T-helper 2 cell treated with Interferon-gamma antibody and Interleukin-4, amounts not matched to agents 5 μg/mL and 100 μg/mL, for 36 hours (primary cell): ENCODE measurements at places on chromosomes 1 and 21.

DNA sequence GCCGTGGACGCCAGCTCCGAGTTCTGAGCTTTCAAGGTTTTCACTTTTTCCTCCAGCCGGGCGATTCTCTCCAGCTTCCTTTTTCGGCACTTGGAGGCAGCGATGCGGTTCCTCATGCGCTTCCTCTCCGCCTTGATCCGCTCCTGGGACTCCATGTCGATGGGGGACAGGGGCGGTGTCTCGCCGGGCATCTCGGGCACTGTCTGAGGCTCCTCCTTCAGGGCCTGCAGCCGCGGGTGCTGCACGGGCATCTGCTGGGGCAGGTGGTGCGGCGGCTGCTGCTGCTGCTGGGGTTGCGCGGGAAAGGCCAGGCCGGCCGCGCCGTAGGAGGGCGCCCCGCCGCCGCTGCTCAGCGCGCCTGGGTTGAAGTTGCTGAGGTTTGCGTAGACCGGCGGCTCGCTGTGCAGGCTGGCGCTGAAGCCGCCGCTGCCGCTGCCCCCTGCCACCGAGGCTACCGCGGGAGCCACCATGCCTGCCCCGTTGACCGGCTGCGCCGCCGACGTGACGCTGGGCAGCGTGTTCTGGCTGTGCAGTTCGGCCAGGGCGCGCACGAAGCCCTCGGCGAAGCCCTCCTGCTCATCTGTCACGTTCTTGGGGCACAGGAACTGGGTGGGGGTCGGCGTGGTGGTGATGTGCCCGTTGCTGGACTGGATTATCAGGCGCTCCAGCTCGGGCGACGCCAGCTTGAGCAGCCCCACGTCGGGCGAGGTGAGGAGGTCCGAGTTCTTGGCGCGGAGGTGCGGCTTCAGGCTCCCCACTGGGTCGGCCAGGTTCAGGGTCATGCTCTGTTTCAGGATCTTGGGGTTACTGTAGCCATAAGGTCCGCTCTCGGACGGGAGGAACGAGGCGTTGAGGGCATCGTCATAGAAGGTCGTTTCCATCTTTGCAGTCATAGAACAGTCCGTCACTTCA, 1.4 kb downstream of the JUN start:
- peak; percentile 65 for DNase-seq

DNA sequence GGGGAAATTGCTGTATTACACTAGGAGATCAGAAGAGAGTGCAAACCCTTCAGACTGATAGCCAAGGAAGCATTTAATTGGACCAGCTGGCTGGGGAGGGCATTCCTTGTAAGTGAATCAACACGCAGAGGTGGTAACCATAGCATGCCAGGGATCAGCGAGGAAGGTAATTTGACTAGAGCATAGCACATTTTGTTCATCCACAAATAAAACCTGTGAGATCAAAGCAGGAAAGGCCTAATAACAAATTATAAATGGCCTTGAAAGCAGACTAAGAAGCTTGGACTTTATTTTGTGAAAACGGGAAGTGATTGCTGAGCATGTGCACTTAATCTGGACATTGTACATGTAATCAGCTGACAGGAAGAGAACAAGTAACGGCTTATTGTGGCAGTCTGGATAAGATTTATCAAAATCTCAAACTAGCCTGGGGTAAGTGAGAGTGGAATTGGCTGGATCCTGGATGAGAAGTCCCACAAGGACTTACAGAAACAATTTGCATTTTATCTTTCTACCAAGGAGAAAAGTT, 11.7 kb upstream of the CD55 start:
- DNase-seq: no peak

GRCh38 chr1:43454270-43455011, 710 bp upstream of the HYI start:
- DNase-seq: peak; percentile 75

DNA sequence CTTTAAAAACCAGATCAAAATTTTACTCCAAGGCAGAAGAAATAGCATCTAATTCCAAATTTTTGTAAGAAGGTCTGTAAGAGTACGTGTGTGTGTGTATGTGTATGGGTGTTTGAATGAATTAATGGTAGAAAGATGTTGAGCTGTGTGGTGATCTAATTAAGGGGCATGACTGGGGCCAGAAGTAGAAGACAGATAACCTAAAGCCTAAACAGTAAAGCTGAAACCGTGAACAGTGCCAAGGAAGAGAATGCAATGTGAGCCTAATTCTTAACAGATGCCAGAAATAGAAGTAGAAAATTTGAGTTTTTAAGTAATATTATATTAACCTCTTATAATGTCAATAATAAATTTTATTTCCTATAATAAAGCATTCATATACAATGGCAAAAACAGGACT, 38.2 kb downstream of the BRINP3 start:
- no peak for DNase-seq

DNA sequence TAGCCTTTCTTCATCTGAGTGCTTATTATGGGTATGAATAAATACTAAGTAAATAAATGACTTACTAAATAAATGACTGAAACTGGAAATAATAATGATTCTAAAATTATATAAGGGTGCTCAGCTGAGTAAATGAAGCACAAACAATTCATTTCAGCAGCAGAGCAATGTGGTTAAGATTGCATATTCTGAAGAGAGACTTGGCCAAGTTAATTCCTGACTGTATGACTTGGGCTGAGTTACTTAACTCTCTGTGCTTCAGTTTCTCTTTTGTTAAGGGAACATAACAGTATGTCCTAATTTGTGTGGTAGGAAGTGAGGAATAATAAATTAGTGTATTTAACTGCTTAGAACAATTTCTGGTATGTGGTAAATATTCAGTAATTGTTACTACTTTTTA, 19.1 kb downstream of the AGL start:
- DNase-seq: no peak

GRCh38 chr1:181184621-181185020, 96.1 kb downstream of the IER5 start:
- DNase-seq: no peak

- DNase-seq: no peak
Observed at GRCh38 chr1:115545791-115546733, 95.7 kb upstream of the VANGL1 start.

DNA sequence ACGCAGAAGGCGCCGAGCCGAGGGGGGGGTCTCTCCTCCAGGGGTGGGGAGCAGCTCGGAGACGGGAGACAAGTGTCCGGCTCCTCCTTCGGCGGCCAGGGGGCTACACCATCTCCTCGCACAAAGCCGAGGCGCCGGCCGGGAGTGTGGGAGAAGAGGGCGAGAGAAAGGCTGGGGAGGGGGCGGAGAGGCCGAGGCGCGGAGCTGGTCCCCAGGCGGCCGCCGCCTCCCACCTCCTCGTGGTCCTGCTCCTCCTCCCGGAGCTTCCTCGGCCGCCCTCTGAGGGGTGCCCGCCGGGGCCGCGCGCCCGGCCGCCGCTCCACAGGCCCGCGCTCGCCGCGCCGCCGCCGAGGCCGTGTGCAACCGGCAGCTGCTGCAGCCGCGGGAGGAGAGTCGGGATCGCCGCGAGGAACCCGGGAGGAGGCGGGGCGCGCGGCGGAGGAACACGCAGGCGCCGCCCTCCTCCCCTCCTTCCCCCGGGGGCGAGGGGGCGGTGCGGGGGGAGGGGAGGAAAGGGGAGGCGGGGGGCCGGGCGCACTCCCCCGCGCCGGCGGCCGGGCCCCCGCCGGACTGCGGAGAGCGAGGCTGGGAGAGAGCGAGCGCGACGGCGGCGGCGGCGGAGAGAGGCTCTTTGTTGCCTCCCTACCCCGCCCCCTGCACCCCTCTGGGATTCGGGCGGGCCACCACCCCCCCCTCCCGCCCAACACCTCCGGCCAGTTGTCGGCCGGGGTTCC, at the start of gene ENAH:
TSS of gene ENAH (minus strand) at position 395 of the 734 bp plus-strand sequence. CDS start 433 bp downstream, outside the sequence.
- peak; percentile 30 for DNase-seq

- no peak for DNase-seq
Observed at GRCh38 chr1:22521692-22522091, 41.6 kb upstream of the EPHA8 start.

DNA sequence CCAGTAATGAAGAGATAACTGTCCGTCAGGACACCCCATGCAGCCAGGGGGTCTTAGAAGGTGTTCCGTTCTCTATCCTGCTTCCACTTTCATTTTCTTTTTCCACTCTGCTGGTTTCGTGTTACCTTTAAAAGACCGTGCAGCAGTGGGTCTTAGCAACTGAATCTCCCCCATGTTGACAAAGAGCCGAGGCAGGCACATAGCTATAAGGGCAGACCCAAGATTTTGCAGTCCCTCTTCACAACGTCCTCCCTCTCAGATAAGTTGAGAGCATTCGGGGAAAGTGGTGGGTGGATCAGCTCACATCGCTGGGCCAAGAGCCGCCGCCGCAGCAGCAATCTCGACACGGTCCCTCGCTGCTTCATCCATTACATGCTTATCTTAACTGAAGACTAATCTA, 355.5 kb downstream of the LMO4 start:
- no peak for DNase-seq

GRCh38 chr1:204591473-204592090, 75.4 kb downstream of the MDM4 start:
- no peak for DNase-seq

GRCh38 chr1:92921031-92922023, 39.9 kb downstream of the DIPK1A start:
- DNase-seq: no peak

DNA sequence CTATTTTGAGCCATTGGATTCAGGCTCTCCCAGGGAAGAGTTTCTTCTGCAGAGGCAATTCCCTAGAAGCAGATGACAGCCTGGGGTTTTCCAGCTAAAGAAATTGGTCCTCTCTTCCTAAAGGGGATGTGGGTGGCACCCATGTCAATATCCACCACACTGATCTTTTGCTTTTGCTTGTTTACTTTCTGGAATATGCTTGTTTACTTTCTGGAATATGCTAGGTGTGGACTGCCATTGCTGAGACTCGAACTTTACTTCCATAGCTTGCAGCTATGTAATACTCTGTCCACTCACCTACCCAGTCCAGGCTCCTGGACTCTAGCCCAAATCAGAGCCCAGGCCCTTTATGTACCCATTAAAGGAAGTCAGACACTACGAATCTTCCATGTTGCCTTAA, 92.1 kb upstream of the SMYD2 start:
- DNase-seq: no peak

DNA sequence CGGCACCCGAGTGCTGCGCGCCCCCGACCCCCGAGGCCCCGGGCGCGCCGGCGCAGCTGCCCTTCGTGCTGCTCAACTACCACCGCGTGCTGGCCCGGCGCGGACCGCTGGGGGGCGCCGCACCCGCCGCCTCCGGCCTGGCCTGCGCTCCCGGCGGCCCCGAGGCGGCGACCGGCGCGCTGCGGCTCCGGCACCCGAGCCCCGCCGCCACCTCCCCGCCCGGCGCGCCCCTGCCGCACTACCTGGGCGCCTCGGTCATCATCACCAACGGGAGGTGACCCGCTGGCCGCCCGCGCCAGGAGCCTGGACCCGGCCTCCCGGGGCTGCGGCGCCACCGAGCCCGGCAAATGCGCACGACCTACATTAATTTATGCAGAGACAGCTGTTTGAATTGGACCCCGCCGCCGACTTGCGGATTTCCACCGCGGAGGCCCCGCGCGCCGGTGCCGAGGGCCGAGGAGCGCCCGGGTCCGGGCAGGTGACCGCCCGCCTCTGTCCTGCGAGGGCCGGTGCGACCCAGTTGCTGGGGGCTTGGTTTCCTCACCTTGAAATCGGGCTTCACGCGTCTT, 49.0 kb downstream of the SIM2 start:
- peak; percentile 37 for DNase-seq

DNA sequence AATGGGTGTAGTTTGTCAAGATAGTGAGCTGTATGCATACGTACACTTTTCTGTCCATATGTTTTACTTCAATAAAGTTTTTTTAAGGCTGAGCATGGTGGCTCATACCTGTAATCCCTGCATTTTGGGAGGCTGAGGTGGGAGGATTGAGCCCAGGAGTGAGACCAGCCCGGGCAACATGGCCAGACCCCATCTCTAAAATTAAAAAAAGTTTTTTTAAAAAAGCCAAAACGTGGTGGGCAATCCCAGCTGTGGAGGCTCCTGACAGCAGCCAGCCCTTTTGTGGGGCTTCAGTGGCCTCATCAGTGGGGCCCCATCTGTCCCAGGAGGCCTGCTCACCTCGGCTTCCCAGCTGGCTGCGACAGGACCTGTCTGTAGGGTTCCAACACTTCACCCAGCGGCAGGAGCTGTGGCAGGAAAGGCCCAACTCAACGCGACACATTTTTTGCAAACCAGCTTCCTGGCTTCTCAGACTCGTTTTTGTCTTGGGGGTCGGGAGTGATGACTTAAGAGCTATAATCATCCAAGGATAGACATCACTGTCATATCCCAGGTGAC, 56.9 kb upstream of the LBR start:
- no peak for DNase-seq

GRCh38 chr1:116516631-116517030, 54.2 kb downstream of the CD58 start:
- DNase-seq: no peak

GRCh38 chr1:65812065-65812464, 19.4 kb downstream of the PDE4B start:
- DNase-seq: peak; percentile 87

- DNase-seq: peak; percentile 21
Observed at GRCh38 chr1:186374303-186375151, 526 bp downstream of the TPR start.

GRCh38 chr1:52264530-52265115, 101.4 kb downstream of the CC2D1B start:
- DNase-seq: no peak

DNA sequence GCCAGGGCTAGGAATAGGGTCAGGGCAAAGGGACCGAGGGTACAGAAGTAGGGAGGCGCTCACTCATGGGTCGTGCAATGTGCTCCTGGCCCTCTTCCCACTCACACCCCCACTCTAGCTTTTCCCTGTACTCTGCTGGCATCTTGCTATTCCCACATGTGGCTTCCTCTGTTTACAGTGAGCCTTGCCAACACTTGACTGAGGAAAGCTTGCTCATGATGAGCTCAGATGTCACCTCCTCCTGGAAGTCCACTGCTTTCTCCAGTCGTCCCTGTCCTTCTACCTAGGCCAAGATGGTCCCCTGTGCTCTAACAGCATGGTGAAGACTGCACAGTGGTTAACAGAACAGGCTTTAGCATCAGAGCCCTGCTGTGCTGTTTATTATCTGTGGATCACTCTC, 8.0 kb upstream of the RIMS3 start:
- no peak for DNase-seq

DNA sequence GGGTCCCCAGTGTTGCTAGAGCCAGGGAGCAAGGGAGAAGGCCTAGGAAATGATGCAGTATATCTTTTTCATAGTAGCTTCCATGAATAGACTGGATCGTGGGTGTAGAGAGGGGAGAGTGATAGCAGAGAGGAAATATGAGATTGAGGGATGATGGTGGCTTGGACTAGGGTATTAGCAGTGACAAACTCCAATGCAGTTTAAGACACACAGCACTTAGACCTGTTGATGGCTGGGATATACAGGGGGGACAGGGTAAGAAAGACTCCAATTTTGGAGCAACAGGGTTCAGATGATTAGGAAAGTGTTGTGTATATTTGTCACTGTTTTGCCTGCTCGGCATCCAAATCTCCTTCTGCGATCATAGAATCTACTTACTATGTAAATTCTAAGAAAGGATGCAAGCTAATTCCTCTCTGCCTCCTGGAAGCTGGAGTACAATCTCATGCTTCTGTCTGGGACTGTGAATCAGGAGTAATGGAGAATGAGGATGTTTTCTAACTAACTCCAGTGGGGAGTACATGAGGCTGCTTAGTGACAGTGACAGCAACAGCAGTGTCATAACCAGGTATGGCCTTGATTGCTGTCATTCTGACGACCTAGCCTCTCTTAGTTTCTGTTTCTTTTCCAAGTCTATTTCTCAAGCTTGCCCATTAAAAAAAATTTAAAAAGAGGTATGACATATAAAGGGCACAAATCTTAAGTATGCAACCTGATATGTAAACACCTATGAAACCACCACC, 47.5 kb downstream of the SYDE2 start:
- no peak for DNase-seq
